ENCODE measurements at places on chromosomes 1 and 21.

DNA sequence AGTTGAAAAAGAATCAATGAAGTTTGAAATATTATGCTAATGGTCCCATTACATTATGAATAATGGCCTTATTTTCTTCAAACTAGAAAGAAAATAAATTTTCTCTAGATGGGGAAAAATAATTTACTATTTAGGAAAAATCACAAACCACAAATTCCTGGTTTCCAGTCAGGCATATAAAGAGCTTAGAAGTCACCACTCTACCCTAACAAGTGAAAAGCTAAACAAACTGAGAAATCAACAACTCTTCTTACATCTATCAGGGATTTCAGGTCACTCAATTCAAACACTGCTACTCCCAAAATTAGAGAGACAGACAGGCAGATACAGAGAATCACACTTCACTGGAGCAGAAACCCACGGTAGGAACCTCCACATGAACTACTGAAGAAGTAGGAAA lies 82.1 kb upstream of the LRRC7 start:
- no peak for DNase-seq

GRCh38 chr1:48710915-48711314 lies 65.8 kb downstream of the BEND5 start:
- DNase-seq, result no peak

DNA sequence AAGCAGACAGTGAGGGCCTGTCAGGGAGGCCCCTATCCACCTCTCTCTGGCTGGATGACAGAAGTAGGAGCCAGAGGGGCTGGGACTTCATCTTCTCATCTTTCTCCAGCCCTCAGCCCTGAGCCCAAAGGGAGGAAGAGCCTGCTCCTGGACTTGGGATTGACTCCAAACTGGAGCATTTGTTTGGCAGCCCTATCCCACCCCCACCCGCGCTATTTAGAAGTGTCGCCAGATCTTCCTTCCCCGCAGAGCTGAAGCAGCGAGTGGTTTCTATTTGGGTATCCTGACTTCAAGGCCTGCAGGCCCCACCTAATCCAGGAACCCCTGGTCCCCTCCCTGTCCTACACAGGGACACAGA lies 9.6 kb downstream of the NES start:
- DNase-seq, result no peak

DNA sequence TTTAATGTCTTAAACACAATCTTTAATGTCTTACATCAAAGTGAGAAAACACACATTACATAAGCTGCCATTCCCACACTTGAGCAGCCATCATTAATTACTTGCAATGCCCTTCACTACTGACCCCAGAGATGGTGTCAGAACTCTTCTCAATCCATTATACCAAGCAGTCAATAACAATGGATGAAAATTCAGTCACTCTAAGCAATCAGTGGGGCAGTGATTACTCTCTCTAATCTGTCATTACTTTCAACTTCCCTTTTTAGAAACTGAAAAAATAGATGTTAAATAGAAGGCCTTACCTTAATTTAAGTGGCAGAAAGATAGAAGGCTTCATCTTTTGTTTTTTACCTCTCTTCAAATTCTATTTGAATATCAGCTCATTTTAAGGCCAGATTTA lies 9.7 kb upstream of the FRRS1 start:
- DNase-seq, result no peak

DNA sequence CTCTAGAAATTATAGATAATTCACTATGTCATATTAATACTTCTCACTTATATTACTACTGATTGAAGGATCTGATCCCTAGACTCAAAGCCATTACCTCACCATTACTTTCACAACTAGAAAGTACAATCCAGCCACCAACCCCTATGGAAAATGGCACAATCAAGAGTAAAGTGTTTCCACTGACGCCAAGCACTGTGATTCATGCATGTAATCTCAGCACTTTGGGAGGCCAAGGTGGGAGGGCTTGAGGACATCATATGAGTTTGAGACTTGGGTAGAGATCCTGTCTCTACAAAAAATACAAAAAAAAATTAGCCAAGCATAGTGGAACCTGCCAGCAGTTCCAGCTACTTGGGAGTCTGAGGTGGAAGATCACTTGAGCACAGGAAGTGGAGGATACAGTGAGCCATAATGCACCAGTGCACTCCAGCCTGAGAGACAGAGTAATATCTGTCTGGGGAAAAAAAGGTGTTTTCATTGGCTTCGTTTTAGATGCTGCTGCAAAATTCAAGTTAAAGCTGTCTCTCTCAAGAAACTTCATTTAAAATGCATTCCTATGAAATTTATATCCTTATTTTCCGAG lies 126.5 kb downstream of the AKT3 start:
- DNase-seq, result no peak

GRCh38 chr1:6443339-6444115 lies 19.0 kb downstream of the ESPN start:
- no peak for DNase-seq

DNA sequence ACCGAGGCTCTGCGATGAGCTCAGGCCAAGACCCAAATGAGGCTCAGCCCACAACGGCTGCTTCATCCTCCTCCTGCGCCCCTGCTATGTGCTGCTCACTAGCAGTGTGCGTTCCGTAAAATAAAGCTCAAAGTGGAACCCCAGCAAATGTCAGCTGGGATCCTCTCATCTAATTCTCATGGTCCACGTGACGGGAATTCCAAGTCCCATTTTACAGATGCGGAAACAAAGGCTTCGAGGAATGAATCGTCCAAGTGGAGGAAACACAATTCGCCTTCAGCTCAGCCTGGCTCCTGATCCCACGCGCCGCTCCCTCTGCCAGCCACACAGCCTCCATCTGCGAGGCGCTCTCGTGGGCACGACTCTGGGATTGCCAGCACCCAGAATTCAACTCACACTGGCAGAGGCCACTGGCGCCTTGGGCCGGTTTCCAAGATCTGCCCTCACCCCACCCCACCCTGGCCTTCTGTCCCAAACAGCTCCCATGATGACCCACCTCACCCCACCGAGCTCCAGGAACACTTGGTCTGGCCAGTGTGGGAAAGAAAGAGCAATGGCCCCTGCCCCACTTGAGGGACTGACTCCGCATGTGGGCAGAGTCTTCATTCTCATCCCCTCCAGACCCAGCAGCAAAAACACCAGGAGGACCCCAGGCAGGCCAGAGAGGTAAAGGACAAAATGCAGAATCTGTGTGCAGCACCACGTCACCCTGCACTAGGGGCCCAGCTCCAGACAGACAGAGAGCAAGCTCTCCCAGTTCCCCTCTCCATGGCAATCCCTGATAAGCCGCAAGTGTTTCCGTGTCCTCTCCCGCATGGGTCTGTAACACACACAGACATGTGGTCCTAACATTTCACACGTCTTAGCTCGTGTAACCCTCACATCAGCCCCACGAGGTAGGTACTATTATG lies 10.5 kb downstream of the CASZ1 start:
- no peak for DNase-seq

DNA sequence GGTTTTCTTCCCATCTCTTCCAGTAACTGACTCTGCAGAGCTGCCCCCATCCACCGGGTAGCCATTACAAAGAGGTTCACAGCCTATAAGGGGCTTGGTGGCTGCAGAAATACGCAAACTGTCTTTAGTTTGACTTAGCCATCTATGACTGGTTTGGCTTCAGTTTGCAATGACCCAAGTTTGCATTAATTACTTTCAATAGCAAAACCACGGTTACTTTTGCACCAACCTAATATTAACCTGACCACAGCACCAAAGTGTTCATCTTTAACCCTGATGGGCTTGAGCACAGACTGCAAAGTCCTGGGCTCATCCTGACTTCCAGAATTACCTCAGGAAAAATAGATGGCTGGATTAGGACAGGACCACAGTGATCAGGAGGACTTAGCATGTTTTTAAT lies 2.2 kb upstream of the HAO2 start:
- DNase-seq, result no peak

- DNase-seq, result no peak
These were observed 2.5 kb downstream of the IFI44 start for GRCh38 chr1:78652019-78652560.

- no peak for DNase-seq
These were observed 36.4 kb upstream of the ANGPTL7 start for GRCh38 chr1:11152755-11153154.

DNA sequence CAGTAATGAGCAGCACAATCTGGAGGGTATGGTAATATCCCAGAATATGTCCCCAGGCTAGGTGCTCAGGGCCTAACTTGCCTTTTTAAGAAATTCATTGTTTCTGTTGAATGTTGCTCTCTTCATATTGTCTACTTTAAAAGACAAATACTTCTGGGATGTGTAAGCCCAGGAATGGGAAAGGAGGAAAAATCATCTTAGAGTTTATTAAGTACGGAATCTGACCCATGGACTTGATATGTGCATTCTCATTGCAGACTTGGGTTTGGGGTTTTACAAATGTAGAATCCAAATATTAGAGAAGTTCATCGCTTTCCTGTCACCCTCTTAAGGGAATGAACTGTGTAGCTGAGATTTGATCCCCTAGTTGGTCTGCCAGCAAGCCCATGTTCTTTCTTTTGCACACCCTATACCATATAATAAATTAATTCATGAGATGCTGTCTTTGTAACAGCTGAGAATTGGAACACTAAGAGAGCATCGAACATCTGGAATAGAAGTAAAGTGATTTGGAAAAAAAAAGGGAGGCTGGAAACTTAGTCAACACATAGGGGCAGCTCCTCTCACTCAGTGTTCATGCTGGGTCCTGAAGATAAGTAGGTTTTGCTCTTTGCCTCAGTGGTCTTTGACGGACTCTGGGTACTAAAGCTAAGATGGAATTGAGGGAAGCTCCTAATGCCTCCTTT lies 235.8 kb upstream of the C1orf105 start:
- no peak for DNase-seq

- DNase-seq, result no peak
These were observed 1.2 kb downstream of the FCAMR start for GRCh38 chr1:206969090-206969489.

- DNase-seq, result no peak
These were observed 180.0 kb downstream of the RASAL2 start for GRCh38 chr1:178273707-178274410.

- no peak for DNase-seq
These were observed 213.0 kb upstream of the PRMT6 start for GRCh38 chr1:106843518-106843917.

GRCh38 chr1:177596485-177596884 lies 373.4 kb downstream of the SEC16B start:
- DNase-seq, result no peak
